Stimulated activated CD8-positive, alpha-beta memory T cell treated with anti-CD3 and anti-CD28 coated beads, Interleukin-15, amount 100 ng/mL, for 4 hours (primary cell): ENCODE measurements at places on chromosomes 5 and 9.

DNA sequence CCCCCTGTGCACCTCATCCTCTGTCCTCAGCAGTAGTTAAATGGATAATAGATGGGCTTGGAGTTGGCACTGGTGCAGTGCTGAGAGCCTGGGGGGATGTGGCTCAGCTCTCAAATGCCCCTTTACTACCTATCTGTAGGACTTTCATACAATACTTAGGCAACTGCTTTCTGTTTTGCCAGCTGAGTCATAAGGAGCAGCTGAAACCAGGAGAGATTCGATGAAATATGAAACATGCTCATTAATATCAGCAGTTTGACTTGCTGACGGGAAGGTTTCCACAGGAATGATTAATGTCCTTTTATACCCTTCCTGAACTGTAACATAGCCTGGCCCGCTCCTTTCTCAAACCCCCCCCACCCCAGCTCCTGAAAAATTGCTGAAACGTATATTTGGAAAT lies 142.6 kb downstream of the SAXO1 start:
- DNase-seq = no peak

DNA sequence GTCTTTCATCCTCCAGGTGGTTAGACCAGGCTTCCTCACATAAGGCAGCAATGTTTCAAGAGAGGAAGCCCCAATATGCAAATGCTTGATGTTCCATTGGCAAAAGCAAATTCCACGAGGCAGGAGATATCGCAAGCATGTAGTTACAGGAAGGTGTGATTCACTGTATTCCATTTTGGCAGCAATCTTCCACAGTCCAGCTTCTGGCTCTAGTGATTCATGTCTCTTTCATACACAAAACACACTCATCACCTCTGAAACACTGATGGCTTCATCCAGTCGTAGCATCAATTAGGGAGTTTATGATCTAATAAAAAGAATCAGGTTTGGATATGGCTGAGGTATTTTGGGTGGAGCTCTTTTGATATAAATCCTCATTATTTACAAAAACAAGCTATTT lies 552.2 kb upstream of the RIOK2 start:
- no peak for DNase-seq

DNA sequence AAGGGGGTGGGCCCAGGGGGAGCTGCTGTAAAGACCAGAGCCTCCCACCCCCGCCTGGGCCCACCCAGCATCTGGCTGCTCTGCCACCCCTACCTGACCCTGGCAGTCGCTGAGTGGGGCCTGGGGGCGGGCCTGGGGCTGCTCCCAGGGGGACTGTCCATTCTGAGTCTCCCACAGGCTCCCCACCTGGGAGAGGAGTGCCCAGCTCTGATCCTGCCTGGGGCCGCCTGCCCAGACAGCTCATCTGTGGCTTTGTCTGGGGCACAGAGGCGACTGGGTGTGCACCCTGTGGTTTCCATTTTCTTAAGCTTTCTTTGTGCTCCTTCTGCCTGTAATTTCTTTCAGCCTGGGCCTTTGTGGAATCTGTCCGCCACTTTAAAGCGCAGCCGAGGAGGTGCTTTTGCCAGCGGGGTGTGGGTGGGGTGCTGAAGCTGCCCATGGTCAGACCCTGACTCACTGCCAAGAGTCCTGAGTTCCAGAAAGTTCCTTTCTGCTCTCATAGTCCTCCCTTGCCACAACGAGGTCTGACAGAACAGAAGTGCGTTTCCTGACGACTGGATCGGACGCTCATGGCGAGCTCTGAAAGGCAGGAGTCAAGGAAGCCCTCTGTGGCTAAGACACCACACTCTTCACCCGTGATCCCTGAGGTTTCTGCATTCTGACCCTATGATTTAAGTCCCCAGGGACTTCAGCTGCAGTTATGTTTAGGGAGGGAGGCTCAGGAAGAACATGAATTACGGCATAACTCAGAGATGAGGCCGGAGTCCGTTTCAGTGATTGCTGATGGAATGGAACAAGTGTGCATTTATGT lies 225.0 kb downstream of the FANCC start:
- DNase-seq = no peak

DNA sequence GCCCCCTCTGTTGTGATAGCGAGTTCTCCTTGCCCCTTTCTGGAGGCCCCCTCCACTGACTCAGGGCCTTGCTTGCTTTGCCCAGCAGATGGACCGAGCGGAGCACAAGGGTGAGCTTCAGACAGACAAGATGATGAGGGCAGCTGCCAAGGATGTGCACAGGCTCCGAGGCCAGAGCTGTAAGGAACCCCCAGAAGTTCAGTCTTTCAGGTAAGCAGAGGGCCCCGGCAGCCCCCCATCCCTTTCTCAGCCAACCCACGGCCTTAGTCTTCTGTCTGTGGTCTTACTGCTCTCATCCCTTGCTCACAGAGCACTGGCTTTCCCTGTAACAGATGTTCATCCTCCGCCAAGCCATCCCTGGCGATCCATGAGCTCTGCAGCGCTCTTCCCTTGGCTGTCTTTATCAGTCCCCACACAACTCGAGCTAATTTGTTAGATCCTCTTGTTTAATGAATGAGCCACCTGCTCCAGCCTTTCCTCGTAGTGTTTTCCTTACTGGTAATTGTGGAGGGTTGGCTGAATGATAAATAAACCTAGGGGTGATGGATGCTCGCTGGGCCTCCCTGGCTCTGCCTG lies 18.4 kb upstream of the RARS1 start:
- DNase-seq = no peak

DNA sequence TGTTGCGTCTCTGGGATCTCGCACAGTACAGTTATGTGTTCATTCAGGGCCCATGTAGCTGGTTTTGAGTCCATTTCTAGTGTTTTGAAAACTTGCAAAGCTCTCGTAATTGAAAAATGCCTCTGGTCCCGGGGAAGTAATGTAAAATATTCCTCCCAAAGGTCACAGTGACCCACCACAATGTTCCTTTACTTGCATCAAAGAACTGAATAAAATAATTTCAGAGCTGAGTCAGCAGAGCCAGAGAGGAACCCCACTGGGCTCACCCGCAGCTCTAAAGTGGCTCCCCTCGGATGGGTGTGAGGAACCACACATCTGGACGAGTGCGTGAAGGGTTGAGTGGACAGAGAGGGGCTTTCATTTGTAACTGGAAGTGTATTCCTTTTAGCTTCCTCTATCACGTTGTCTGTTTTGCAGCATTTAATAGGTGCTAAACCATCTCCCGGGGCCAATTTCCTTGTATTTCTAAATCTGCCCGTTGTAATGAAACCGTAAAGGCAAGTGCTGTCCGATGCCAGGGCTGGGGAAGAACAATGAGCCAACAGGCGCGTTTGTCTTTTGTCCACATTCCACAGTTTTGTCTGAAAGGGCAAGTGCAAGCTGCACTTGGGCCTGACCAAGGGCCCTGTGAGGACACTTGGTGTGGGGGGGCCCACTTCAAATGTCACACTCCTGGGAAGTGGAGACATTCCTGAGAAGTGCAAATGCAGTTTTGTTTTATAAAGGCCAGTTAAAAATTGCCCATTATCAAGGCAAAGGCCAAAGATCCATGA lies 29.9 kb downstream of the COL5A1 start:
- no peak for DNase-seq
